Frontal cortex (tissue), 4 donors: ENCODE measurements at places on chromosomes 6 and 20.

DNA sequence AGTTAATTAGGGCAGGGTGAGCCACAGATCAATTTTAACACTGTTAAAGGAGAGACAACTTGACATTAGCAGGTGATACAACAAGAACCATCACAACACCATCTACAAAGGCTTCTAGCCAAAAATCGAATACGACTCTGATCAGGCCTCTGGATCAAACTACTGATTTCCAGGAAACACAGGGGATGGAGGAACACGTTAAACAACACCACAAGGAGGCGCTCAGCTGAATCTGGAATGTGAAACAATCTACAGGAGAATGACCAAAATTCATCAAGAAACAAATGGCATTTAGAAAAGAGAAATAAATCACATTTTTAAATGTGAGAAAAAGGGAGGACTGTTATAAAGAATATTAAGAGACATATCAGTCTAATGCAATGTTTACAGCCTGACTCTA, 13.5 kb upstream of the MAFB start:
- no peak for DNase-seq

DNA sequence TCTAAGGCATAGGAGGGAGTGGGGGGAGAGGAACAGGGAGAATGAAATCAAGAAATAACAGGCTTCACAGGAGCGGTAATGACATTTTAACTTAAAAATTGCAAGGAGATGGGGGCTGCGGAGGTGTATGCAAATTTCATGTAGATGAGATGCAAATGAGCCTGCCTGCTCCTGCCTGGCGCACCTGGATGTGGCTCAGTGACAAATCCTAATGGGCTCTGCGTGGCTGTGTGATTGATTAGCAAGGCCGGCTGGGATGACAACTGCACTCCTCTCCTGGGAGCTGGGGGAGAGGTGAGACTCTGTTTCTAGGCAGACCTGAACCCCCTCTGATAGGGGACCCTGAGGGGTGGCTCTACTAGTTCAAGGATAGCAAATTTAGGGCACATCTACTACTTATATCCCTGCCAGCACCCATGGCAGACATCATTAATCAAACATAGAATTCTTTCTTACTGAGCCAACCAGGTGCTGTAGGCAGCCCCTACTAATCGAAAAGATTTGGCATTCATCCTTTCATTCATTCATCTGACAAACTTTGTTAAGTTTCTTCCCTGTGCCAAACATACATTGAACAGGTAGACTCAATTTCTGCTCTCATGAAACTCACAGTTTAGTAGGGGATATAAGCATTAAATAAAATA, 38.4 kb upstream of the TGM2 start:
- no peak for DNase-seq

DNA sequence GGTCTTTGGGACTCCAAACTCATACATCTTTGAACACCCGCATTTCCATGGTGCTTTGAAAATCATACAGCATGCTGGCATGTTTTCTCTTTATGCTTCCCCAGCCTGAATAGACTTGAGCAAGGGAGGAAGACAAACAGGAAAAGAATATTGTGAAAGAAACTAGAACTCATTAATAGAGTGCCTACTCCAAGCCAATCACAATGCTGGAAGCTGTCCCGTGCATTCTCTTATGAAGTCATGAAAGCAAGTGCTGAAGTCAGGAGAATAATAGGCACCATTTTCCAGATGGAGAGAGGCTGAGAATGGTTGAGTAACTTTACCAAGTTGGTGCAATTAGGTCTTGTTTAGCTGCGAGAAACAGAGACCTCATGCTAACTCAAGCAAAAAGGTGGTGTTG, 102.5 kb upstream of the PTPRT start:
- DNase-seq = no peak

DNA sequence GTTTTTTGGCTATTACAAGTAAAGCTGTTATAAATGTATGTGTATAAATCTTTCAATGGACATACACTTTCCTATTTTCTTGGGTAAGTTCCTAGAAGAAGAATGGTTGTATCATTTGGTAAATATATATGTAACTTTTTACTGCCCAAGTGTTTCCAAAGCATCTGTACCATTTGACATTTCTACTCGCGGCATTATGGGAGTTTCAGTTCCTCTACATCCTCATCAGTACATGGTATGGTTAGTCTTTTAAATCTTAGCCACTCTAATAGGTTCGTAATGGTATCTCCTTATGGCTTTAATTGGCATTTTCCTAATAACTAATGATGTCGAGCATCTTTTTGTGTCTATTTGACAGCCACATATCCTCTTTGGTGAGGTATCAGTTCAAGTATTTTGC, 12.9 kb downstream of the SNPH start:
- DNase-seq = no peak

- peak; percentile 62 for DNase-seq
Observed at GRCh38 chr20:51678026-51678697, 90.0 kb downstream of the ATP9A start.

DNA sequence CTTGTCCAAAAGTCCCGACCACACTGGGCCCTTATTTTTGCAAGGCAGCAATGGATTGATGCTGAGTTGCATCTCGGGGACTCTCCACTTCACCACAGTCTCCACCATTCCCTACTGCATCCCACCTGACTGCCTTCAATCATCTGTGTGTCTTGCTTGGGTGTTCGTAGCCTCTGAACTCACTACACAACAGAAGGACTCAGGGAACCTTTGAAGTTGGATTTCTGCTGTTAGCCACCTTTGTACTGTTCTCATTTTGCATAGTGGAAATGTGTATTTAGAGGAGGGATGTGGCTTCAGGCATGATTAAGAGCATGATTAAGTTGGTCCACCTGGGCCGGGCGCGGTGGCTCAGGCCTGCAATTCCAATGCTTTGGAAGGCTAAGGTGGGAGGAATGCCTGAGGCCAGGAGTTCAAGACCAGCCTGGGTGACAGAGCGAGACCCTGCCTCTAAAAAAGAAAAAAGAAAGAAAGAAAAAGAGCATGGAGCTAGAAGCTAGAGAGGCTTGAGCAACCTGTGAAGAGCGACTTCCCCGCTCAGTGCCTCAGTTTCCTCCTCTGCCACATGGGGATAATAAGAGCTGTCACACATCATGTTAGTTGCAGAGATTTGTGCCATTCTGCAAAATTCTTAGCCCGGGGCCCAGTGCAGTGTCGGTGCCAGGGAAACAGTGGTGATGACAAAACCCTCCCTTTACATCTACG, 121.3 kb upstream of the PTPN1 start:
- DNase-seq = no peak

DNA sequence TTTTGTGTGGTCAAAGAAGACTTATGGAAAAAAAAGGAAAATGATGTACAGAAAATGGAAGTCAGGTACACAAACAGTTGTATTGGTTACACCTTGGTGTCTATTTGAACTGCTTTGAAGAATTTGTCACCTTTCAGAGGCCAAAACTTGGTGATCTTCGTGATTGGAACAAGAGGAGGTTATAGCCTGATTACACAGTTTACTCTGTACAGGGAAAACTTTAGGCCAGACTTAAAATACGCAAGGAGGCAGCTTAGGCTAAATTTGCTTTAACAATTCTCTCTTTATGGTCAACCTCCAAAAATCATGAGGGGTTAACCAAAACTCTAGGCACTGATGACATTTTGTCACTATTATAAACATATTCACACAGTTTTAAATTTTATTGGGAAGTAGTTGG, 353.7 kb downstream of the PRKN start:
- no peak for DNase-seq

DNA sequence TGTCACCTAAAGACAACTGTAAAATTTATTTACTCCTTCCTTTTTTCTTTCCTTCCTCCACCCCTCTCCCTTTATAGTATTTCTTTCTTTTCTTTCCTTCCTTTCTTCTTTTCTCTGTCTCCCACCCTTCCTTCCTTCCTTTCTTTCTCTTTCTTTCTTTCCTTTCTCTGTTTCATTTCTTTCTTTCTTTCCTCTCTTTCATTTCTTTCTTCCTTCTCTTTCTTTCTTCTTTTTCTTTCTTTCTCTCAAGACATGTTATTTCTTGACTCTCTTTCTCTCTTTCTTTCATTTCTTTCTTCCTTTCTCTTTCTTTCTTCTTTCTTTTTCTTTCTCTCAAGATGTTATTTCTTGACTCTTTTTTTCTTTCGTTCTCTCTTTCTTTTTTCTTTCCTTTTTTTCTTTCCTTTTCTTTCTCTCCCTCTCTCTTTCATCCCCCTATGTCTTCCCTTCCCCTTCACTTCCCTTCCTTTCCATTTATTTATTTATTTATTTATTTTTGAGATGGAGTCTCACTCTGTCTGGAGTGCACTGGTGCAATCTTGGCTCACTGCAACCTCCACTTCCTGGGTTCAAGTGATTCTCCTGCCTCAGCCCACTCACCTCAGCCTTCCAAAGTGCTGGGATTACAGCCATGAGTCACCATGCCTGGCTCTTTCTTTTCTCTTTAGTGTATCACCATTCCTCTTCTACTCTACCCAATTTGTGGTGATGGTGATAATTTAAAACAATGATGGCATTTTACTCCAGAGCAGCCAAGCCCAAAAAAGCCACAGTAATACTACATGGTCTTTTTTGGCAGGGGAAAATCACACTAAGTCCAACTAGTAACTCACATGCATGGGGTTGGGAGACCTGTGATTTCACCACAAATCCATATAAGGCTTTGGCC, 188.2 kb downstream of the ADGRG6 start:
- no peak for DNase-seq

DNA sequence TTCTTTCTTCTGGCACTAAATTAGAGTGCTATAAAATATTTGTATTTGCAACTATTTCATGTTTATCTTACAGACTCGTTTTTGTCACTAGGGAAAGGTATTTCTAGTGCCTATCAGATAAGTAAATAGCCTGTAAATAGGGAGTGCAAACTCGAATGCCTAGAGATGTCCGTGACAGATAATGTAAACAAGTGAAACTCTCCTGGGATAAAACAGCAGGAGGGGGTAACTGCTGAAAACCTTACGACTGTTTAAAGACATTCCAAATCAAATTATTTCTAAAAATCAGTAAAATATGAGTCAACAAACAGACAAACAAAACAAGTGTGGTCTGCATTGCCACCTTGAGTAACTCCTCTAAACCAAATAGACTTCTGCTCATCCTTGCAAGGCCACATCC, 932.1 kb downstream of the EYS start:
- no peak for DNase-seq

DNA sequence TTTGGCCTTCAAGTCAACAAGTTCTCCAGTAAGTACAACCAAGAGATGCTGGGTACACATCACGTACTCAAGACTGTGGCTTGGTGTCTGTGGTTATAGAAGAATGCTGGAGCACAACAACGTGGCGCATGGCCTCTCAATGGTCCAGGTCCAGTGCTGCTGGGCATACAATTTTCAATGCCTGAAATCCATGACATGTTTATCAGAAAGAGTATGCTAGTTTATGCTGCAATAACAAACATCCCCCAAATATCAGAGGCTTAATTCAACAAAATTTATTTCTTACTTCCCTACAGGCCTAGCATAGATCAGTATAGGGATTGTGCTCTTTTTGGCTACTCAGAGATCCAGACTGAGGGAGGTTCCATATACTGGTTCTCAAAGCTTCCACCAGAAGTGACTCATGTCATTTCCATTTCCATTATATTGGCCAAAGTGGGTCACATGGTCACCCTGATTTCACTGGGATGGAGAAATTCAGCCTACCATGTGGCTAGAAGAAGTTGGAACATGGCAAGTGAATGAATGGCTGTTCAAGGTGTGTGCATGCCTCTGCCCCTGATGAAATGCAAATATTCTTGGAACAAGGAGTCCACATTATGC, 33.3 kb upstream of the KIF16B start:
- no peak for DNase-seq

DNA sequence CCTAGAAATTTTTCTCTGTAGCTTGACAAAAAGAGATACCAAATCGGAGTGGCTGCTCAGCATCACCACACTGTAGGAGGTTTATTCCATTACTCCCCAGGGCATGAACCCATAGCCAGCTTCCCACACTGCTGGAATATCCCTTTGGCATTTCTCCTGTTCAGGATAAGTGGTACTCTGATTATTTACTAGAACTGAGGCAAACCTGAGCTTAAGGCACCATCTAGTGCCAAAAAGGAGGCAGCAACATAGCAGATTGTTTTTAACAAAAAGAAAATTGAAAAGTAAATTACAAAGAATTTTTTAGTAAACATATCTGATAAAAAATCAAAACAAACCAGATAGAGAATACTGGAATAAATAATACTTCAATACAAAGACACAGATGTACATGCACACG, 181.7 kb downstream of the WDR27 start:
- DNase-seq = no peak

DNA sequence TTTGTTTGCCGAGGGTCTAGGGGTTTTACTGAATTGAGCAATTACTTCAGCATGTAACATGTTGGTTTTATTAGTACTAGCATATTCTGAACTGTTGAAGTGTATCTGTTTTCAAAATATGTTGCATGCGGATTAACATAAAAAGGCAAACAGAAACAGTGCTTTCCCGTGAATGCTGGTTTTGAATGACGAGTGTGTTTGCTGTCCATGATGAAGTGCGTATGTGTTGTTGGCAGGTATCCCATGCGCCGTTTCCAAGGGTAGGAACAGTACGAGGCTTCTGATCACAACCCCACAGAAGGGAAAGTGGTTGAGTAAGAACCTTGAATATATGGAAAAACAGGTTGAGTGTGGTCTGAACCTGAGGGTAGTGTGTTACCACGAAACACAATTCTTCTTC, 232.9 kb downstream of the SAMD5 start:
- DNase-seq = no peak

- no peak for DNase-seq
Observed at GRCh38 chr20:9928955-9929354, 90.1 kb upstream of the PAK5 start.

DNA sequence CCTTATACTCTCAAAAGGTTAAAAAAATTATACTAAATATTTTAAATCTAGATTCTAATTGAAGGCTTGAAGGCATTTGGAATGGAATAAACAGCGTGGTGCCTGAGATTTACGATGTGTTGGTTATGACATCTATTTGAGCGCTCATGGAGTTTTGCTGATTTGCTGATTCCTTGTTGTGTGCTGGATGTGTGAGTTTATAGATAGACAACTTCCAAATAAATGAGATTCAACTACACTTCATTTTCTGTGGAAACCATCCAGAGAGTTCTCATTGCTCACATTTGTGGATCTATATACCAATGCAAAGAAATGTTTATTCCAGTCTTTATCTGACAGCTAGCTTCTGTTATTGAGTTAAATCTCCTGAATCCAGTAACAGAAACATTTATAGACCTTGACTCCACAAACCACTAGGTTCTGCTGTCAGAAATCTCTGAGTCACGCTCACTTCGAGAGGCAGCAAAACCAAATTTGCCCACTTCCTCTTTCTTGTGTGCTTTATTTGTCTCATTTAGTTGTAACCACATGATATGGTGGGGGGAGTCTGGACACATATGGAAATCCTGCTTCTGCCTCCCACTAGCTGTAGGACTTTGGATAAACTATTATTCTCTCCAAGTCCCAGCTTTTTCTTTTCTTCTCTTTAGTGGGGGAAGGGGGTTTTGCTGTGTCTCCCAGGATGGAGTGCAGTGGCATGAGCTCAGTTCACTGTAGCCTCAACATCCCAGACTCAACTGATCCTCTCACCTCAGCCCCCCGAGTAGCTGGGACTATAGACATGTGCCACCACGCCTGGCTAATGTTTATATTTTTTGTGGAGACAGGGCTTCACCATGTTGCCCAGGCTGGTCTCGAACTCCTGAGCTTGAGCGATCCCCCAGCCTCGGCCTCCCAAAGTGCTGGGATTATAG, 54.5 kb downstream of the IPCEF1 start:
- DNase-seq = no peak
